ENCODE measurements at places on chromosomes 7 and 10.

DNA sequence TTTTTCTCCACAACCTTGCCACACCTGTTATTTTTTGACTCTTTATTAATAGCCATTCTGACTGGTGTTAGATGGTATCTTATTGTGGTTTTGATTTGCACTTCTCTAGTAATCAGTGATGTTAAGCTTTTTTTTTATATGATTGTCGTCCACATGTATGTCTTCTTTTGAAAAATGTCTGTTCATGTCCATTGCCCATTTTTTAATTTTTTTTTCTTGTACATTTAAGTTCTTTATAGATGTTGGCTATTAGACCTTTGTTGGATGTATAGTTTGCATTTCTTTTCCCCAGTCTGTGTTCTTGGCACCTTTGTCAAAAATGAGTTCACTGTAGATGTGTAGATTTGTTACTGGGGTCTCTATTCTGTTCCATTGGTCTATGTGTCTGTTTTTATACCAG, 28.8 kb downstream of the ZSCAN25 start:
- no peak for DNase-seq

GRCh38 chr10:88409824-88410223, 173.3 kb downstream of the RNLS start:
- DNase-seq, result no peak

- no peak for DNase-seq
Measured at GRCh38 chr10:99660662-99661376, 1.5 kb downstream of the ENTPD7 start.

DNA sequence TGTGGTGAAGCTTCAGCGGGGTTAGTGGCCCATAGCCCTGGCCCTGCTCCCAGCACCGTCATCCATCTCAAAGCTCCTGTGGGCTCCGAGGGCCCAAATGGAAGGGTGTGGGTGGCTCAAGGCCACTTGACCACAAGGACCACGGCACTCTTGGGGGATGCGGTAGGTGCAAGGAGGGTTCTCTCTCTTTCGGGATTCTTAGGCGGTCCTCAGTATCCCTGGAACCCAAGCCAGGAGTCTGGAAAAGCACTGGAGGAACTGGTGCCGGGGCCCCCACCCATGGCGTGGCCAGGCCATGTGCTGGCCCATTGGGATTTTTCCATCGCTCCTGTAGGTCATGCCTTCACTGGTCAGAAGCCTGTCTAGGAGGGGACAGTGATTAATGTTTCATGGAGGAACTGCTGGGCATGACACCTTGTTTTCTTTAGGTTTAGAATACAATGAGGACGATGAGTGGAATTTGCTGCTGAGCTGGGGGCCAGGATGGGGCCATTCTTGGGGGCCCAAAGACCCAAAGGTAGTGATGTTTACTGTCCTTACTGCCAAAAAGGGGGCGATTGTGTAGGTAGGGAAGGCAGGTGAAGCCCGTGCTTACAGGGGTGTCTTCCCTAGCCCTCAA, 16.7 kb downstream of the AQP1 start:
- peak; percentile 8 for DNase-seq

GRCh38 chr7:94183289-94183749, 179.2 kb upstream of the BET1 start:
- DNase-seq, result peak; percentile 39
